SJSA1 (cell line): ENCODE measurements at places on chromosomes 5 and 9. TPM values are rescaled to one million over a fixed set of nuclear protein-coding genes. Genes with fewer than 3 reads are reported as not detected.

- no peak for DNase-seq
- no peaks in the 10 kb centered on the region for H3K27me3 ChIP-seq
- no peak overlapping the region for H3K27ac ChIP-seq
- no peak overlapping the region for H3K4me3 ChIP-seq
- H3K36me3 ChIP-seq = no peaks in the 10 kb centered on the region
Measured at GRCh38 chr9:104725014-104725413, 22.5 kb upstream of the NIPSNAP3A start.

DNA sequence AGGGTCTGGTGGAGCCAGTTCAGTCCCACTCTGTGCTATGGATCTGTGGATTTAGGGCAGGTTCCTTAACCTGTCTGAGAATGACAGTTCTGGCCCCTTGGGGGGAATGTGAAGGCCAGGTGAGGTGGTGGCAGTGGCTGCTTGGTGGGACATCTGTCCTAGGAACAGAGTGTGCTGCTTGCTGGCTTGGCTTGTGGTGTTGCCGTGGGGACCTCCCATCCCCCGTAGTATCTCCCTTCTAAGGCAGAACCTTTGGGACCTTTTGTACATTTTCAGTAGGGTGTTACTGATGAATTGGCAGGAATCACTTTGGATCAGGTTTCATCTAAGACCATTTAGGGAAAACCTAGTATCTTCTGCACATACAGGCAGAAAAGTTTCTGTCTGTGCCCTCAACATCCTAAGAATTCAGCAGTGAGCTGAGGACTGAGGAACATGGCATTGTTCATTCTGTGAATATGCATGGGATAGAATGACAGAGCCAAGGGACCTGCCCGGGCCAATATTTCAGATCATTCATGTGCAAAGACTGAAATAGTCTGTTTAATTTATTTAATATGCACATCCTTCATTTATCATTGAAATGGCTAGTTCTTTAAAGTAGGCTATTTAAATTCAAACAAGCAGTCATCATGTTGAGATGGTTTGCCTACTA lies 64.6 kb downstream of the WNK2 start:
- no peak overlapping the region for H3K4me3 ChIP-seq
- H3K27me3 ChIP-seq = no peaks in the 10 kb centered on the region
- H3K4me1 ChIP-seq = no peaks in the 10 kb centered on the region

The GRM6 gene
- not detected in 2 replicates for total RNA-seq

The SPINK7 gene
- total RNA-seq = not detected in 2 replicates

The CATSPER3 gene
- 0.08 and 1.3 TPM in 2 replicates for total RNA-seq

DNA sequence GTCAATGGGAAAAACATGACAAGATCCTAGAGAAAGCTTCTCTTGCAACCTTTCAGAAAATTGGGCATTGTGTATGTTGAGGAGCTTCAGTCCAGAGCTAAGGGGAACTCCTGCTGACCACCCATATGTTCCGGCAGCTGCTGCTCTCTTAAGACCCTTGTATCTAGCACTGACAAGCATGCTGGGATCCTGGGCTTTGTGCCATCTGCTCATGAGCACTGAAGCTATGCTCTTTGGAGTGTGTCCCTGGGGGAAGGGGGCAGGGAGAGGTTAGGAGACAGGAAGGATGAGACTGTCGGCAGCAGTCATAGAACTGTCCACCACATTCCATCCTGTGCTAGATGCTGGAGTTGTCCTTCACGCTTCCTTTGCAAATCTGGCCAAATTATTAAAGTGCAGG lies 109.3 kb downstream of the JAKMIP2 start:
- H3K27me3 ChIP-seq = peaks cover 6% of the 10 kb centered on the region; the same call in 1 of the 2 replicates
- no peak for DNase-seq
- no peaks in the 10 kb centered on the region for H3K4me1 ChIP-seq
- H3K4me3 ChIP-seq = no peak overlapping the region
- no peak overlapping the region for H3K27ac ChIP-seq
- no peaks in the 10 kb centered on the region for H3K36me3 ChIP-seq

The CDKN2B-AS1 gene
- 2.6 and 7.5 TPM in 2 replicates for total RNA-seq

The ADGRV1 gene
- 0.13 TPM in 1 of 2 replicates, not detected in the other for total RNA-seq

DNA sequence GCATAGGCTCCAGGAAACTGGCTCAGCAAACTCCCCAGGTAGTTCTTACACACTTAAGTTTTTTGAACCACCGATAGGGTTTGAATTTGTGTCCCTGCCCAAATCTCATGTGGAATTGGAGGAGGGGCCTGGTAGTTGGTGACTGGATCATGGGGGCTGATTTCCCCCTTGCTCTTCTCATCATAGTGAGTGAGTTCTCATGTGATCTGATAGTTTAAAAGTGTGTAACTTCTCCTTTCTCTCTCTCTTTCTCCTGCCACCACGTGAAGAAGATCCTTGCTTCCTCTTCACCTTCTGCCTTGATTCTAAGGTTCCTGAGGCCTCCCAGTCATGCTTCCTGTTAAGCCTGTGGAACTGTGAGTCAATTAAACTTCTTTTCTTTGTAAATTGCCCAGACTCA lies 22.4 kb upstream of the HACD4 start:
- H3K36me3 ChIP-seq = no peaks in the 10 kb centered on the region
- no peaks in the 10 kb centered on the region for H3K4me1 ChIP-seq
- no peak overlapping the region for H3K27ac ChIP-seq
- H3K4me3 ChIP-seq = no peak overlapping the region

DNA sequence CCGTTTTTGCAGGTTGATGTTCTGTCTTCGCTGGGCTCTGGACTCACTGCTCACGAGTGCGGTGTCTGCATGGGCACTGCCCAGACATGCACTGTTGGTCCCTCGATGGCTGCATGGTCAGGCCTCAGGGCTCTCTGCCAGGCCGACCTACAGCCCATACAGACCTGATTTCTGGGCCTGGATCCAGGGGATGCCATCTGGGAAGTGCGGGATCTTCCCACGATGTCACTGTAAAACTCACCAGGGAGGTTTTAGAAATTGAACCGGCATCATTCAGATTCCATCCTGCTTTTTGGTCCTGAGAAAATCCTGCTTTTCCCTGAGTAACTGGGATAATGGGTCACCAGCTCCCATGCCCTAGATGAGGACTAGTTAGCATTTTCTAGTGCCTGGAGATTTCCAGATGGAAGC lies 9.1 kb downstream of the S1PR3 start:
- H3K4me1 ChIP-seq = peaks cover 14% of the 10 kb centered on the region
- DNase-seq = no peak
- H3K4me3 ChIP-seq = no peak overlapping the region
- peaks cover 70% of the 10 kb centered on the region for H3K36me3 ChIP-seq
- no peak overlapping the region for H3K27ac ChIP-seq

GRCh38 chr9:94783102-94783682 lies 56.7 kb downstream of the AOPEP start:
- H3K36me3 ChIP-seq = no peaks in the 10 kb centered on the region
- peaks cover 30% of the 10 kb centered on the region for H3K4me1 ChIP-seq
- peak; percentile 80 for DNase-seq
- no peak overlapping the region for H3K4me3 ChIP-seq
- H3K27me3 ChIP-seq = no peaks in the 10 kb centered on the region

The ZFR gene
- total RNA-seq = 59.8 and 83.5 TPM in 2 replicates

- DNase-seq = no peak
- peak overlapping the region; percentile 90 for H3K4me3 ChIP-seq
- peaks cover 5% of the 10 kb centered on the region for H3K4me1 ChIP-seq
- H3K27ac ChIP-seq = peak overlapping the region; percentile 89
Measured at GRCh38 chr5:79612667-79613198, 492 bp downstream of the TENT2 start.

DNA sequence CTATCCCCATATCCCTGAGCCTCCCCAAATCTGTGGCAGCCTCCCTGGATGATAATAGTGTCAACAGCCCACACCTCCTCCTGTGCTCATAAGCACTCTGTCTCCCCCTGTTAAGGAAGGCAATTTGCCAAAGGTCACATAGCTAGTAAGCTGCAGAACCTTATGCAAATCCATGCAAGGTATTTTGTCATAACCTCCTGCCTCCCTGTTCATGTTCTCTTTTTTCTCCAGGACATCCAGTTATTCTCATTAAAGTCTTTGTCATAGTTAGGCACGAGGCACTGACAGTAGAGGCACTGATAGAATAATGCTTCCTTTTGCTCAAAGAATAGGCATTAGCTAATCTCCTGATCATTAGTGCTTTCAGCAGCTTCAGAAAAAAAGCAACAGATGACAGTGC lies 10.2 kb upstream of the AUH start:
- no peak overlapping the region for H3K27ac ChIP-seq
- DNase-seq = no peak
- no peaks in the 10 kb centered on the region for H3K36me3 ChIP-seq

DNA sequence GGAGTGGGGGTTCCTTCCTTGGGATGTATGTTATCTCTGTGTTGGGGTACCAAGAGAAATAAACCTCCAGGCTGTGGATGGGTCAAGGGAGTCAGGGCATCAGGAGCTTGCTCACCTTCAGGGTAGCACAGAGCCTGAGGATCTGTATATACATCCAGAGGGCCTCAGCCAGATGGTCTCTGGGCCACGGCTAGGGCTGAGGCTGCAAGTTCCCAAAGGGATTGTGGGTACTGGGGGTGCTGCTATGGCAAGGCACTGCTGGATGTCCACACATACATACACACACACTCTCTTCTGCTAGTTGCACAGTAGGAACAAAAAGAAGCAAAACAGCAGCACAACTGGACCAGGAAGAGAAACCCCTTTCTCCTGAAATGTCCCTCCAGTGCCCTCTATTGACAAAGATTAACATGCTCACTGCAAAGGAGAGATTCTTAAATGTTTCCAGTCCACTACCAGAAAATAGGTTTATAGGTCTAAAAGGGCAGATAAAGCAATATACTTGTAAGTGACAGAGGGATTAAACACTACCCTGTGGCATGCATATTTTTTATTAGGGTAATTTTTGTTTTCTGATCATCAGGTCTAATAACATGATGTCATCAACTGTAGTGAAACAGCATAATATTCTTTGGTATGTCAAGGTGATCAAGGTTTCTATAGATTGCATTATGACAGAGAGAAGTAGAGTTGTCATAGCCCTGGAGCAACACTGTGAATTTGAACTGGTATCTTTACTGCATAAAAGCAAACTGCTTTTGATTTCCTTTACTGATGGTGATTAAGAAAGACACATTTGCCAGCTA lies 56.3 kb upstream of the KCNN2 start:
- H3K36me3 ChIP-seq = no peaks in the 10 kb centered on the region
- peak; percentile 70 for DNase-seq
- no peaks in the 10 kb centered on the region for H3K4me1 ChIP-seq
- H3K4me3 ChIP-seq = no peak overlapping the region
- H3K27me3 ChIP-seq = no peaks in the 10 kb centered on the region

GRCh38 chr5:177066224-177066623 lies 20.5 kb upstream of the FGFR4 start:
- DNase-seq = no peak
- H3K4me3 ChIP-seq = no peak overlapping the region
- H3K27ac ChIP-seq = no peak overlapping the region
- no peaks in the 10 kb centered on the region for H3K4me1 ChIP-seq
- peaks cover 48% of the 10 kb centered on the region for H3K36me3 ChIP-seq

The NTRK2 gene
- 0.16 TPM in 2 replicates for total RNA-seq

- no peak overlapping the region for H3K4me3 ChIP-seq
- peak; percentile 61 for DNase-seq
- H3K4me1 ChIP-seq = peaks cover 51% of the 10 kb centered on the region
- H3K27me3 ChIP-seq = no peaks in the 10 kb centered on the region
- peak overlapping the region; percentile 97 for H3K27ac ChIP-seq
- no peaks in the 10 kb centered on the region for H3K36me3 ChIP-seq
Measured at GRCh38 chr5:74272024-74272775, 368.3 kb downstream of the ENC1 start.

- DNase-seq = no peak
- H3K27ac ChIP-seq = no peak overlapping the region
- no peaks in the 10 kb centered on the region for H3K4me1 ChIP-seq
- no peaks in the 10 kb centered on the region for H3K27me3 ChIP-seq
Measured at GRCh38 chr5:68332080-68332451, 116.5 kb downstream of the PIK3R1 start.

DNA sequence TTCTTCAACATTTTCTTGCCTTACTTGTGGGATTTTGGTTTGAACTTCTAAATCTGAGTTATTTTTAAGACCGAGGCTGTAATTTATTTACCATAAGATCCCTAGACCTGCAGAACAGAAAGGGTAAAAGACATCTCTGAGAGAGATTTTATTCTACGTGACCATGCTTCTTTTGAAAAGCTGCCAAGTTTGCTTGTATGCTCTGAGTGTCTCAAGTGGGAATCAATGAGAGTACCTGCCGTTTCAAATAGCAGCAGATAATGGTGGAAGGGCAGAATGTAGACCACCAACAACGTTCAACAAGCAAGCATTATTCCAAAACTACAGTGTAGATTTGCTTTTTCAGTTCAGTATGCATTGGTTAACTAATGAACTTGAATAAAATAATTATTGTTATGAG lies 108.6 kb upstream of the MINAR2 start:
- H3K27ac ChIP-seq = no peak overlapping the region
- H3K36me3 ChIP-seq = no peaks in the 10 kb centered on the region
- no peaks in the 10 kb centered on the region for H3K27me3 ChIP-seq
- no peaks in the 10 kb centered on the region for H3K4me1 ChIP-seq

The TMEM215 gene
- total RNA-seq = not detected in 2 replicates

- no peaks in the 10 kb centered on the region for H3K27me3 ChIP-seq
- DNase-seq = no peak
- no peak overlapping the region for H3K4me3 ChIP-seq
Measured at GRCh38 chr9:89218040-89218928, 39.7 kb upstream of the SHC3 start.

The ITK gene
- total RNA-seq = not detected in 2 replicates

The FAF2 gene
- 60.9 and 78.4 TPM in 2 replicates for total RNA-seq

DNA sequence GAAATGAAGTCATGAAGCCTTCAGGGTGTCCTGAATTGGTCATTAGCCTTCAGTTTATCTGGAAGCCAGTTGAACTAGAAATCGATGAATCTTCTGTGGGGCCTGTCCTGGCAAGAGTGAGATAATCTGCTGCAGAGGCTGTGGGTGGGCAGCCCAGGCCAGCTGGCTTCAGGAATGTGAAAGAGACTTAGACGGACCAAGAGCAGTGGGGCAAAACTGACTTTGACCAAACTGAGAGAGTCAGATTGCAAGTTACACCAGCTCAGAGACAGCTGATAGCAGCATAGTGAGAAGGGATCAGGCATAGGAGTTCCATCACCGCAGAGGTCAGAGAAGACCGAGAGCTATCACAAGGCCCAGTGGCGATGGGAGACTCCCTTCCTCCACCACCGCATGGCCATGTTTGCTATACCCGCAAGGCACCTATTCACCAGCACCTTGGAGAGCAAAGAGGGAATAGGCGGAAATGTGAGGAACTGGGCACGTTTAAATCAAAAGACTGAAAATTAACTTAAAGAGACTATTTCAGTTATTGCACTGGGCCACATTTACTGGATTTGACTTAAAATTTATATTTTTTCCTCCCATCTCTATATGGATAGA lies 50.0 kb upstream of the GLIS3 start:
- H3K4me3 ChIP-seq = no peak overlapping the region
- H3K27ac ChIP-seq = no peak overlapping the region
- no peaks in the 10 kb centered on the region for H3K36me3 ChIP-seq
- H3K4me1 ChIP-seq = no peaks in the 10 kb centered on the region

- no peak overlapping the region for H3K4me3 ChIP-seq
- H3K36me3 ChIP-seq = peaks cover 22% of the 10 kb centered on the region
- no peaks in the 10 kb centered on the region for H3K27me3 ChIP-seq
- H3K4me1 ChIP-seq = peaks cover 44% of the 10 kb centered on the region
- H3K27ac ChIP-seq = no peak overlapping the region
Measured at GRCh38 chr9:132942541-132943182, 1.8 kb downstream of the TSC1 start.

The SLIT3 gene
- total RNA-seq = 12.9 and 19.0 TPM in 2 replicates

GRCh38 chr9:4324513-4324912 lies 24.6 kb upstream of the GLIS3 start:
- H3K36me3 ChIP-seq = no peaks in the 10 kb centered on the region
- no peak overlapping the region for H3K27ac ChIP-seq
- H3K4me3 ChIP-seq = no peak overlapping the region
- no peaks in the 10 kb centered on the region for H3K27me3 ChIP-seq

- H3K4me3 ChIP-seq = no peak overlapping the region
- peaks cover 9% of the 10 kb centered on the region for H3K4me1 ChIP-seq
- no peaks in the 10 kb centered on the region for H3K27me3 ChIP-seq
- no peaks in the 10 kb centered on the region for H3K36me3 ChIP-seq
- DNase-seq = peak; percentile 39
Measured at GRCh38 chr9:16344343-16344742, 526.1 kb downstream of the BNC2 start.
